ENCODE measurements at places on chromosomes 2 and 18. TPM values are rescaled to one million over a fixed set of nuclear protein-coding genes. Genes with fewer than 3 reads are reported as not detected.

DNA sequence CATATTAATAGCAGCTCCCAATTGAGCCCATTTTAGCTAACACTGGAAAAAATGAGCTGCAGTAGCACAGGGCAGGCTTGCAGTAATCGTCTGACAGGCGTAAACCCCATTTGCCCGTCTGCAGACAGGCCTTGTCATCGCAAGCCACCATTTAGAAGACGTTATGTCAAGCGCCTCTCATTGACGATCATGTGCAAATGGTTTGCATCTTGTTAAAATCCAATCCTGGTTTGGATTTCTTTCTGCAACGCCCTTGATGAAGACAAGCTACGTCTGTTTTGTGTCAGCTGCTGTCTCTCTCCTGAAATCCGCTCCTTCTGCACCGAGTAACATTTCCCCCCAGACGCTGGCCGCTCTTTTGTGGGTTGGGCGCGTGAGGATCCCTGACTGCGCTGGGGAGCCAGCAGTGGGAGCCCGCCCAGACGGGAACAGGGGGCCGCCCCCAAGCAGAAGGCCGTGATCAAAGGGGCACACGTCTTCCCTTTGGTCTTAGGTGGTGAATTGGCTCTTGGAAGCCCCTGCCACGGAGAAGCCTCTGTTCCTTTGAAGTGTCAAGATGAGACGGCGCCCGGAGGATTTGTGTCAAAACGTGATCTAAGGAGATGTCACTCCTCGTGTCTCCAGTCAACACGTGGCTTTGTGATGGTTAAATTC lies 84.2 kb upstream of the GPC1 start:
- DNase-seq: no peak

Gene GLI2
- 9.8 TPM for total RNA-seq

- no peak for DNase-seq
Measured at GRCh38 chr2:22530131-22530530, 854.8 kb upstream of the KLHL29 start.

DNA sequence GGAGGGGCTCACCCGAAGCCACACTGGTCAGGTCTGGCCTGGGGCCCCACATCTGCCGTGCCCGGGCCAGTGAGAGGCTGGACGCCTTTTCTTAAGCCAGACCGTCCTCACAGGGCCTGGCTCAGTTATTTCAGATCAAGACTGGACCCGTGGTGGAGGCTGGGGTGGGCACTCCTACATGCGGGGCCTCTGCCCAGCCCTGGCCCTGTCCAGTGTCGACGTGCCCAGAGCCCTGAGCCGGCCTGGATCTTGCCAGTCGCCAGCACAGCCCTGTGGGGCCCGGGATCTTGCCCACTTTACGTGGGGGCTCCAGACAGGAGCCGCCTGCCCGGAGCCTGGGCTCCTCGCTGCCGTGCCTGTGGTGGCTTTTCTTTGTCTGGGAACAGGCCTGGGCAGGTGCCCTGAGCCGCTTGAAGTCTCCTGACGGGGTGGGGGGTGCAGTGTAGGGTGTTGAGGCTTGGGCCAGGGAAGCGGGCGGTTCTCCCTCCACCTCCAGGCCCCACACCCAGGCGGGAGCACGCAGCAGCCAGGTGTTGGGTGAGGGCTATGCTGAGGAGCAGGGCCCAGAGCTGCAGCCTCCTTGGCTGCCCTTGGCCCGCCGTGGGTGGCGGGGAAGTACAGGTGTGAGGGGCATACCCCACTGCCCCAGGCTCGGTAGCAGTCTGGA lies 6.0 kb downstream of the GPC1 start:
- DNase-seq: no peak

DNA sequence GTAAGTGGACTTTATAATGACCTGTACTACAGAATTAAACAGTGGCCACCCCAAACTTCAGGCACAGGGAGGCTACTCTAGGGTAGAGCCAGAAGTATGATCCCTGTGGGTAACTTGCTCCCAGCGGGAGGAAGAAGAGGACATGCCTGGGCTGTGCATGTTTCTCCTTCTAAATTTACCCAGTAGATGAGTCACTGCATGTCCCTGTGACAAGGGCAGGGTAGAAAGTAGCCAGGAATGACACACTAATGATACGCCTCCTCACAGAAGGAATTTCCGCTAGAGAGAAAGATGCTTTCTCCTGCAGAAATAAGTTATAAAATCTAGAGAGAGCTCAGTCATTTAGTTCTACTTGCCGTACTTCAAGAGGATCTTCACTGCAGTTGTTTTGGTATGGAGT lies 7.5 kb downstream of the ACYP2 start:
- no peak for DNase-seq

Gene CRYGC
- total RNA-seq: not detected

Gene DOK1
- 22.2 TPM for total RNA-seq

Data from tibial nerve (tissue), 4 donors.